ENCODE measurements at places on chromosomes 5 and 9. TPM values are rescaled to one million over a fixed set of nuclear protein-coding genes. Genes with fewer than 3 reads are reported as not detected.

The PCDHGB7 gene
- polyA plus RNA-seq, result 0.58 TPM

The PCDHA1 gene
- not detected for polyA plus RNA-seq

The MPDZ gene
- 6.5 TPM for polyA plus RNA-seq

The PAEP gene
- polyA plus RNA-seq, result not detected

DNA sequence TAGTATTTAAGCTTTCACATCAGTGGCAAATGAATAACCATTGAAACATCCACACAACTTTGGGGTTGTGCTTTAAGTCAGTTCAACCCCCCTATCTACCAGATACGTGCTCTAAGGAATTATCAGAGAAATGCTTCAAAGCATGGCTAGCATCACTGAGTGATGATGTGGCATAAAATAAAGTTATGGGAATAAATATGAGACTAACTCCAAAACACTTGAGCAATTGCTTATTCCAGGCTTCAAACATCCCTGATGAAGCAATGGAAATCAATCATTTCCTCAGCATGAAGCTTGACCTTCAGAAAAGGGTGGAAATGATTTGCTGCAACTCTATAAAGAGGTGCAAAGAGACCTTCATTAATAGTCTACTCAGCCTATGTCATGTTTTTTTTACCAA lies 292.0 kb upstream of the SMC2 start:
- H3K4me3 ChIP-seq, result no peak overlapping the region
- no peaks in the 10 kb centered on the region for H3K36me3 ChIP-seq
- no peaks in the 10 kb centered on the region for H3K27me3 ChIP-seq
- H3K4me1 ChIP-seq, result no peaks in the 10 kb centered on the region
- no peak overlapping the region for H3K27ac ChIP-seq

- no peaks in the 10 kb centered on the region for H3K27me3 ChIP-seq
- H3K4me3 ChIP-seq, result no peak overlapping the region
- H3K36me3 ChIP-seq, result no peaks in the 10 kb centered on the region
- DNase-seq, result no peak
Observed at GRCh38 chr9:122058709-122059108, 34.4 kb downstream of the TTLL11 start.

DNA sequence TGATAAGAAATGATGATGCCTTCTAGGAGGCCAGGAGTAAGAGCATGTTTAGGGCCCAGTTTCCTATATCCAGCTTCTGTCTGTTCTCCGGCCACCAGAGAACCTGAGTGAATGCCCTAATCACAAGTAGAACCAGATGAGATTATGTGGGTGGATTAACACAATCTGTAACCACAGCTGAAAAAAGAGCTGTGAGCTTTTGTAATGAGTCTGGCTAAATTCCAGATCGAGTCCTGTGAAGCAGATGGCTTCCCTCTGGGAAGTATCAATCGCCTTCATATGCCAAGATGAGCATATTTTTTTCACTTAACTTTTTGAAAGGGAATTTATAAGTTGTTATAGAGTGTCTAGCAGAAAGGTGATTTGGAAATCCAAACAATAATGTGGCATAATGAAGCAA lies 99.8 kb downstream of the NNT start:
- H3K4me1 ChIP-seq, result peaks cover 45% of the 10 kb centered on the region
- no peak for DNase-seq
- H3K36me3 ChIP-seq, result peaks cover 26% of the 10 kb centered on the region
- no peak overlapping the region for H3K4me3 ChIP-seq
- H3K27me3 ChIP-seq, result no peaks in the 10 kb centered on the region
- no peak overlapping the region for H3K27ac ChIP-seq

DNA sequence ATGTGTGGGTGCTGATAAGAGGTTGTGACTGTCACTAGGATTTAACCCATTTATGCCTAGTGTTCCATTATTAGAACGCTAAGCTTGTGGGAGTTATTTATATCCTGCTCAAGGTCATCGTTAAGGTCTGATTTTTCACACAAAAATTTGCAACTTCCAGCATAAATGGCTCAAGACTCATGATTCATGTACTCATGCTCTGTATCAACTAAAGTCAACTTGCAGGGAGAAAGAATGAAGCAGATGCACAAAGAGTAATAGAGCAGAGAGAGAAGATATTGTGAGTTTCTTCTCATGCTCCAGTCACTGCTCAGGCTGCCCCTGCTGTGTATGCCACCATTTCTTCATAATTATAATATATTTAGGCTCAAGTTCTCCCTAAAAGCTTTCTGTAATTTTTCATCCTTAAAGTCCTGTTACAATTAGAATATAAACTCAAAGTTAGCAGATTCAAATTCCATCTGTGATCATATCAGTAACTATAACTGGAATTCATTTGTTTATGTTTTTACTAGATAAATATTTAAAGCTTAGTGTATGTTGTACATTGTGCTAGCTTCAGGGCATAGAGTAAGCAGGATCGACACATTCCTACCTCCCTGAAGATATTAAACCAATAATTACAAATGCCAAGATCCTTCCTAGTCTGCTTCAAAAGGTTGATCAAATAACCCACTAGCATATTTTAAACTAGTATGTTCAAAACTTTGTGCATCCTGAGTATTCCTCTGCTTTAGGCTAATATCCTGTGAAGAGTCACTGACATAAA lies 136.7 kb downstream of the NUDT12 start:
- no peak for DNase-seq
- H3K27ac ChIP-seq, result no peak overlapping the region
- no peaks in the 10 kb centered on the region for H3K36me3 ChIP-seq
- H3K4me1 ChIP-seq, result no peaks in the 10 kb centered on the region
